ENCODE measurements at places on chromosomes 6 and 20.

- no peak for DNase-seq
Measured at GRCh38 chr20:62059401-62059800, 6.3 kb downstream of the TAF4 start.

- DNase-seq, result no peak
Measured at GRCh38 chr6:161100072-161100471, 108.5 kb downstream of the MAP3K4 start.

DNA sequence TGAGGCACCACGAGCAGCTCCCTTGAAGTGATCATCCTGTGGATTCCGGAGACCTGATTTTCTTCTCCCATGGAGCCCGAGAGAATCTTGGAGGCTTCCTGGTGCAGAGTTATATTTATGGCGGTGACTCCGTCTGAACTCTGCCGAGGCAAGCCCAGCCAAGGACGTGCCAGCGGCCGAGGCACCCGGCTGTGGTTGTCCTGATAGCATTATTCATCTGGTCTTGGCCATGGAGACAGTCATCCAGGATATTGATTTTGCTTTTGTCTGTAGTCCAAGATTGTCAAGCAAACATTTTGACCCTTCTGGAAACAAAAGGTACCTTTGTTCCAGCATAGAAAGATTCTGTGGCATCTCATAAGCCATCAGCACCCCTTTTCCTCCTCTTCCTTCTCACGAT lies 163.3 kb downstream of the SCML4 start:
- DNase-seq, result no peak

DNA sequence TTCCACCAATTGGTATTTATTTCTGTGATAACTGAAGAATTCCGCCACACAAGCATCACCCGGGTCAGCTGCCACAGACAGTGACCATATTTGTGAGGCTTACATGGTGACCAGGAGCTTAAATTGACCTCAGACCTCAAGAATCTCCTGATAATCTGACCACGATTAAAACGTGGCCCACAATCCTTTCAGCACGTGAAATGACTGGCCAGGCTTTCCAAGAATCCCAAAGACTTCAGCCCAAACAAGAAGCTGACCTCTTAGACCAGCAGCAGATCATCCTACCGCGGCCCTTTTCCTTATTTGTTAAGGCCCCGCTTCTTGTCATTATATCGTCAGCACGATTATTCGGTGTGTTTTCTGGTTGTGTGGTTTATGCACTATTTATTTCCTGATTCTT lies 45.6 kb upstream of the CD93 start:
- DNase-seq, result no peak

GRCh38 chr20:52971498-52972189 lies 514 bp upstream of the TSHZ2 start:
- DNase-seq, result no peak

GRCh38 chr6:47353871-47354270 lies 44.2 kb upstream of the TNFRSF21 start:
- no peak for DNase-seq

DNA sequence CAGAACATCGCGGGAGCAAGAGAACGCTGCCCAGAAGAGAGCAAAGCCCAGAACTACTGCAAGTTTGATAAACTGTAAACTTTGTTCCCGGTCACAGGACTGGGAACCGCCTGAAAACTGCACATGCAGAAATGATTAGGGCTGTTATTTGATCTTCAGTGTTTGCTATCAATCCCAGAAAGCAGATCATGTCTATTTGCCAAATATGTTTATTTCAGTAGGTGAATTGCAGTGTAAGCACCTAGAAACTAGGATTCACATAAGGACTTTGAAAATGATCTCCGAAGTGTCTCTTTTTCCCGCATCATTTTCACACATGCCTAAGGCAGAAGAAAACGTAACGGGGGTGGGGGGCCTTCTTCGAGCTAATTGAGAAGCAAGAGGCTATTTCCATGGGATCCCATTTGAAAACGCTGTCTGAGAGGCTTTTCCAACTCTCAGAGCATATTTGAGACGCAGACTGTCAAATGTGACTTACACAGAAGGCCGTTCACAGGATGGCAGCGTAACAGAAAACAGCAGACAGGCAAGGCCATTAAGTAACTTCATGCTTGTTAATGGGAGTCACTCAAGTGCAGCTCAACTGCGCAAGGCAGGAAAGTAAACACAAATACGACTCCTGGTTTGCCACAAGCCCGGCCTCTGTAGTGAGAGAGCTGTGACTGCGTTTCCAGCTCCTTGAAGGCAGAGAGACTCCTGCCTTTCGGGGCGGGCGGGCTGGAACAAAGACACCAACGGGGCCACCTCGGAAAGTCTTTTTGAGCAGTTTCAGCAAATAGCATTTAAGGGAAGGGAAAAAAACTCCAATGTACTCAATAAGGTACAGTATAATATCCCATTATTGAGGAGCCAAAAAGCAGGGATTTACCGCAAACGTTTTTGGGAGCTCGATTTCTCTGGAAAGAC lies 144.7 kb upstream of the ZNF217 start:
- DNase-seq, result peak; percentile 92

GRCh38 chr6:43937236-43938177 lies 167.5 kb downstream of the VEGFA start:
- no peak for DNase-seq

GRCh38 chr6:159904497-159904911 lies 13.7 kb downstream of the MAS1 start:
- no peak for DNase-seq

- DNase-seq, result no peak
Measured at GRCh38 chr20:35991142-35991771, 22.9 kb downstream of the CNBD2 start.

DNA sequence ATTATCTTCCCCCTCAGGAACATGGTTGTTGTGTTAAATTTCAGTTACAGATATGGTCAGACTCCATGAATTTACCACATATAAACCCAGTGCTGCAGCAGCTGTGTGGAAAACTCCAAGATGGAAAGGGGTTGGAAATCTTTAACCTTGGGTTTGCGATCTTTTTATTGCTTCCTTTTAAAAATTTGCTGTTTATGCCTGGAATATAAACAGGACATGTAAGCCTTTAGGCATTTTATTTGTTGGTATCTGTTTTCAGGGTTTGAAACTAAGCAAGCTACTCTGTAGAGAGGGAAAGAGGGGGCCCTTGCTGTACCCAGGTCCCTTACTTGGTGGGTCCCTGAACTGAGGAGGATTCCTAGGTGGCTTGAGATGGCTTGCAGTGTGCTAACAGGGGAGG lies 778 bp downstream of the PKIG start:
- no peak for DNase-seq

- DNase-seq, result no peak
Measured at GRCh38 chr20:54028276-54029011, 42.0 kb downstream of the BCAS1 start.

- no peak for DNase-seq
Measured at GRCh38 chr6:7566107-7566506, 23.9 kb upstream of the SNRNP48 start.

DNA sequence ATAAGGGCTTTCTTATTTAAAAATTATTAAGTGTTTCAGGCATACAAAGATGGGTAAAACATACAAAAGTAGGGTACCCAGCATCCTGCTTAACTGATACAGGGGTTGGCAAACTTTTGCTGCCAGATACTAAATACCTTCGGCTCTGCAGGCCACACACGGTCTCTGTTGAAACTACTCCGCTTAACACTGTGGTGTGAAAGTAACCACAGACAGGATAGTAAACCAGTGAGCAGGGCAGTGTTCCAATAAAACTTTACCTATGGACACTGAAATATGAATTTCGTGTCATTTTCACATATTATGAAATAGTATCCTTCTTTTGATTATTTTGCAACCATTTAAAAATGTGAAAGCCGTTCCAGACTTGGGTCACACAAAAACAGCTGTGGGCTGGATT lies 92.4 kb downstream of the EYA2 start:
- no peak for DNase-seq

DNA sequence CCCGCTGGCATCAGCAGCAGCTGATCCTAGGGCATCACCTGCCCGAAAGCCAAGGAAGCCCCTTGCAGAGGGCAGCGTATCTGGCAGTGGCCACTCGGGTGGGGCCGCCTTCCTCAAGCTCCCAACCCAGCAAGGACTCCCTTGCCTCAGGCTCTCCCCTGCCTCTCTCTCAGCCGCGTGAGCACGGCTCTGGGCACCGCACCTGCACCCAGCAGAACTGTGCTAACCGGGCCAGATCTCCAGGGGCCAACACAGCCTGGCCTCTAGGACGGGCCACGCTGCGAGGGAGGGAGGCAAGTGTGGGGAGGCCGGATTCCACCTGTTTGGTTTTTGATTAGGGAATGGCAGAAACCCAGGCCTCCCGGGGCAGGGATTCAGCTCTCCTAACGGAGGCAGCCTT lies 11.8 kb upstream of the MRGBP start:
- no peak for DNase-seq

DNA sequence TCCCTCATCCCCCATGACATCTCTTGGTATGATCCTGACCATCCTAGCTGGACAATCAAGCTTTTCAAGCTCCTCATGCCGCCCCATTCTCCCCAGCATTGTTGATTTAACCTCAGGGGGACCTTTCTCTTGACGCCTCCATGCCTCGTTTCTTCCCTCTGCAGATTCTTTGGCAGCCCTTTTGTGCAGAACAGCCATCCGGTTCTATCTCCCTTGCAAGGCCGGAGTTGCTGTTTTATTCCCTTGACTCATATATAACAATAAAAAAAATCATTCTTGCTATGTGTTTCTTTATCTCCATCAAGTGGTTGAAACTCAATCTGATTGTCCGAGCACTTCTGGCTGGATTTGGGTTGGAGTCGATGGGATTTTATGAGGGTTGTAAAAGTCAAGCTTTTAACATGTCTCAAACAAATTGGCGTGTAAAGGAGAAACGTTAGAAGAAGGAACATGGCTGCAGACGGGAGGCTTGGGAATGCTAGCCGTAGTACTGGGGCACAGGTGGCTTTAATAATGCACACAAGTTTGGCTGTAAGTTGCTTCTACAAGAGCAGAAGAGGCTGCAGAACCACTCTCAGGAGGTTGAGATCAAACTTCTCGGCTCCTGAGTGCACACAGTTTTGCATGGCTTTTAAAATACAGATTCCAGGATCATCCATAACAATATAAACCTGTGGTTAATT lies 3.9 kb upstream of the SULF2 start:
- no peak for DNase-seq

GRCh38 chr6:105091140-105091829 lies 88.5 kb downstream of the POPDC3 start:
- no peak for DNase-seq

- peak; percentile 72 for DNase-seq
Measured at GRCh38 chr20:50919567-50919966, 11.7 kb downstream of the ADNP start.

- no peak for DNase-seq
Measured at GRCh38 chr20:219290-220115, 7.6 kb upstream of the DEFB129 start.

DNA sequence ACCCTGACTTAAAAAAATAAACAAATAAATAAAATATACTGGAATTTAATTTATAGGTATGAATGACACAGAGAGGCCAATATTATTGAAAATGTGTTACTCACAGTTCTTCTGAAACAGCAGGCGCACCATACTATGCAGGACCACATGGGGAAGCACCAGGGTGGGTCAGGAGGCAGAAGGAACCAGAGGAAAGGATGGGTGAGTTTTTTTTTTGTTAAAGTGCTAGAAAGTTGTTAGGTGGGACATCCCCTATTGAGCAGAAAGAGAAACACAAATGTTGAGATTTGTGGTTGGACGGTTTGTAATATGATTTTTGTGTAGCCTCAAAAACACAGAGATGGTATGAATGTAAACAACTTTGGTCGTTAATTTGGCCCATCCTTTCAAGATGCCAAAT lies 26.0 kb downstream of the PTPRA start:
- DNase-seq, result no peak

- DNase-seq, result no peak
Measured at GRCh38 chr20:58407201-58407873, 18.3 kb downstream of the VAPB start.

- no peak for DNase-seq
Measured at GRCh38 chr6:119331663-119332286, 17.8 kb downstream of the MAN1A1 start.

- DNase-seq, result no peak
Measured at GRCh38 chr6:157905590-157906342, 75.9 kb upstream of the SYNJ2 start.

DNA sequence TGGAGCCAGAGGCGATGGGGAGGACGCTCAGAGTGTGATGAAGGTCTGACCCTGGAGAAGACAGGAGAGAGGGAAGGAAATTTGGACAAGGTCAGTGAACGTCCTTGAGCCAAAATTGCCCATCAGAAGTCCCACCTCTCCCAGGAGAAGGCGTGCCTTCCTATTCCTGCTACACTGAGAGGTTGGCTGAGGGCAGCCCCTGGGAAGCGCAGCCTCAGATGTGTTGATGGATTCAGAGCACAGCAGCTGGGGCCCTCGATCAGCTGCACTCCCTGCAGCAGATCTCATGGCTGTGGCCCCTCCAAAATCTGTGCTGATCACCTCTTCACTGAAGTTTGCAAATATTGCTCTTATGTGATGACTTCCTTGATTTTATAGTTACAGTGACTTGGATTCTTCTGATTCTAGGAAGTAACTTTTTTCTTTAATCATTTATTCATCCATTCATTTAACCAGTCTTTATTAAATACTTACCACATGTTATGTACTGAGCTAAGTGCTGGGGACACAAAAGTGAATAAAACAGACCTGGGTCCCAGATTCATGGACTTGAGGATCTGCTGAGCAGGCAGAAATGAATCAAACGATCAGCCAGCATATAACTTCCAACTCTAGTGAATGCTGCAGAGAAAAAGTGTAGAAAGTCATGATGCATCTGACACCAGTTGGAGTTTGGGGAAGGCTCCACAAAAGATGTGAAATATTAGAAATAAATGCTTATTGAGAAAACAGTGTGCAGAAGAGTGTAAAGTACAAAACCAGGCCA lies 69.6 kb upstream of the ARMC2 start:
- DNase-seq, result no peak

DNA sequence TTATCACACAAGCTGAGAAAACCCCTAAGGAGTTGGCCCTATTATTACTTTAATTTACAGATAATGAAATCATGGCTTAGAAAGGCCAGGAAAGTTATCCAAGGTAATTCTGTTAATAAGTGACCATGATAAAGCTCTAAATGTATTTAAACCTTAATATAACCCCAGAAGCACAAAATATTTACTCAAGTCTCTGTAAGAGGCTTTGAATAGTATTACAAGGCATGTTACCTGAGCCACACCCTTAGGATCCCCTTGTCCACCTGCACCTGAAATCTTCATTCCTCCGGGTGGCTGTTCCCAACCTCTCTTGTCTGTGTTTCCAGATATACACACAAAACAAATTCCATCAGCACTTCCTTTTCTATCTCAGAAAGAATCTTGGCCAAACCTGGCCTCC lies 271.6 kb upstream of the BMP2 start:
- no peak for DNase-seq

DNA sequence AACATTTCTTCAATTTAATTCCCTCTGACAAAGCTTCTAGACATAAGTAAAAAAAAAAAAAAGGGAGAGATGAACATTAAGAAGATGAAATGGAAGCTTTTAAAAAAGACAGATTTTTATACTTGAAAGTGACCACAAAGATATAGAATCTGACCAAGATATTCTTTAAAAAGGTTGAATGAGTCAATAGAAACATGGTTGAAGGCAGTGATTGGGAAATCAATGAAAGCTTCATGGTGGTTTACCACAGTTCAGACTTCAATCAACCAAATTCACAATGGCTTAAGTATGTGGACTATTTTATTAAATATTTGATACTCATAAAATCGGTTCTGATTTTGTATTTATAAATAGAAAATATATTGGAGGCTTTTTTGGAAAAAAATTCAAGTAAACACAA lies 248.4 kb upstream of the HSF2 start:
- no peak for DNase-seq
